ENCODE measurements at places on chromosomes 13 and 19.

- DNase-seq = peak; percentile 67
Observed at GRCh38 chr19:16070366-16070990, 5.8 kb upstream of the TPM4 start.

- no peak for DNase-seq
Observed at GRCh38 chr19:2532252-2533071, 56.5 kb downstream of the GADD45B start.

DNA sequence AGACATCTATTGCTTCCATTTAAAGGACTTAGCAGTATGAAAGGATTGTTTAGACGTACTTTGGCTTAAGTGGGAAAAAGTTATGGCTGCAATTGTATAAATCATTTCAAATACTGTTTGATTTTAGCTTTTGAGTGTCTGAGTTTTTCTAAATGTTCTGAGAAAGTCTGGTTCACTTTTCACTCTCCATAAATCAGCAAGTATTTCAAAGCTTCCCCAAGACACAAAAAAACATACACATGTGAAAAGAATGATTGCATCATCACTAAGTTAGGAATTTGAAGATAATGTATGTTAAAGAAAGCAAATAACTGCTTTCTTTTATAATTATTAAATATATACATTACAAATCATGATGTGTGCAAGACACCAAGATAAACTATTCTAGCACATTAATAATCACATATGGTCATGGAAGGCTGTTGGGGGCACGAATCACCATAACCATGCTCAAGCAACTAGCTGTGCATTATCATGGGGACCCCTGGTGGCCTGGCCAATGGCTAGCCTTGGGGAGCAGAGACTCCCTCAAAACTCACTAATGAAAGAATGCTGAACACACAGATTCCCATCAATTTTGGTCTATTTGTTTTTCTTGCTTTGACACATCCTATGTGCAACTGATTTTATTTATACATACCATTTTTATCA lies 111.1 kb downstream of the MIPEP start:
- DNase-seq = no peak

DNA sequence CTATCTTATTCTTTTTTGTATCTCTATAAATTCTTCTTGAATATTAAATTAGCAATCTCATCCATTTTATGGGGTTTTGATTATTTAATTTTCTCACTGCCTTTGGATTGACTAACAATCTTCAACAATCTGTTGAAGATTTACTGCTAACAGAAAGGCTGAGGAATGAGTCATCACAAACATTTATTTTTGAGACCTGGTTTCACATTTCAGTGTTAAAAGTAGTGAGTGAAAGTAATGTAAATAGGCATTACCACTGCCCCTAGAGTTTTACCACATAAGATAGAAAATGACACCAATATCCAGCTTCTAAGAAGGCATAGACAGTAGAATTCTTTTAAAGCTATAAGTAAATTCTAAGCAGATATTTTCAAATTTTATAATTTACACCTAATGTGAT lies 472.8 kb downstream of the OLFM4 start:
- no peak for DNase-seq

DNA sequence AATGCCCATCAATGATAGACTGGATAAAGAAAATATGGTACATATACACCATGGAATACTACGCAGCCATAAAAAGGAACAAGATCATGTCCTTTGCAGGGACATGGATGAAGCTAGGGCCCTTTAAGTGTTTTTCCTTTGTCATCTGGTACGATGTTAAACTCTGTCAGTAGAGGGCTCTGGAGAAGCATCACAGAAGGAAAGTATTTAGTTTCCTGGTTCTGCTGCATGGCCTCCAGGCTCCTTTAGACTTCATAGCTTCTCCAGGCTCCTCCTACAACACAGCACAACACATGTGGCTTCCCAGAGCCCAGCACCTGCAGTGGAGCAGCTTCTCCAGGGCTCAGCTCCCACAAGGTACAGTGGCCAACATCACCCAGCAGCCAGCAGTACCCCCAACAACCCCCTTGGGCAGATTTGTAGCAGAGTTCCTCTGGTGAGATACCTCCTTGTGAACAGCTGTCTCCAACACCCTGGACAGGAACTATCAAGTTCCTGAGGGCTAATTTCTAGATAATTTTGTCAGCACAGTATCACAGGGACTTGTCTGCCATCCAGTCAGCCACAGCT lies 63.4 kb downstream of the KCTD12 start:
- DNase-seq = no peak

Measured in stimulated activated CD4-positive, alpha-beta T cell treated with anti-CD3 and anti-CD28 coated beads, TNF-alpha, amount 100 ng/mL, for 4 hours (primary cell).